ENCODE measurements at places on chromosomes 4 and X. TPM values are rescaled to one million over a fixed set of nuclear protein-coding genes. Genes with fewer than 3 reads are reported as not detected.

The ZNF711 gene
- total RNA-seq, result 15.8 TPM

- DNase-seq, result no peak
These were observed 101.8 kb upstream of the TLR3 start for GRCh38 chr4:185966997-185967775.

The ZNF732 gene
- not detected for total RNA-seq

DNA sequence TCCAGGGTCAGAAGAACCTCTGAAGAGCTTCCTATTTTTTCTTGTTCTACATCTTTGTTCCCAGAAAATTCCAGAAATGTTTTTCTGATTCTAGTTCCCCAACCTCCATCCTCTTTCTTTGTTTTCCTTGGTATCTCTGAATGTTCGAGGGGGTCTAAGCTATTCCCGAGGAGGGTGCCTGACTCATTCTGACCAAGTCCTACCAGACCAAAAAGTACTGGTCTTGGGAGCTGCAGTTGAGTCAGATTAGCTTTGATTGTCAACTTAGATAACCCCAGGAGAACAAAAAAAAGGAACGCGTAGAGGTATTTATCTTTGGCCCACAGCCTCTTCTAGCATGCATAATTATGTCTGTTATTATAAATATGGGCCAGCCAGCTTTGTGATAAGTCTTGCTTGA lies 12.1 kb upstream of the TENM3 start:
- DNase-seq, result no peak

GRCh38 chr4:121462660-121463261 lies 81.9 kb upstream of the QRFPR start:
- peak; percentile 45 for DNase-seq

DNA sequence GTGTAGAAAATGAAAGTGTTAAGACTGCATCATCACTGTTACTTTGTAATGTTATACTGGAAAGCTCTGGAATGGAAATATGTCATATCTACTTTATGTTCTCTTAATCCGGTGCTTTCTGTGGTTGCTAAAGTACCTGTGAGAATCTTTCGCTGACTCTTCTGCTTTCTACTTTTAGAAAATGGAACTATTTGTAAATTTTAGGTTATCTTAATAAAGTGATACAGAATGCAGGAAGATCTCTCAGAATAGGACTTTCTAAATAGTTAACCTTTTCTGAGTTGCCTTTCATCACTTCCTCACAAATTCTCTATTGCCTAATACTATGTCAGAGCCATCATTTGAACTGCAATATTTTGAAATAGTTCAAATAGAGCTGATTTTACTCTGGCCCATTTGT lies 69.3 kb downstream of the BMP2K start:
- DNase-seq, result no peak

DNA sequence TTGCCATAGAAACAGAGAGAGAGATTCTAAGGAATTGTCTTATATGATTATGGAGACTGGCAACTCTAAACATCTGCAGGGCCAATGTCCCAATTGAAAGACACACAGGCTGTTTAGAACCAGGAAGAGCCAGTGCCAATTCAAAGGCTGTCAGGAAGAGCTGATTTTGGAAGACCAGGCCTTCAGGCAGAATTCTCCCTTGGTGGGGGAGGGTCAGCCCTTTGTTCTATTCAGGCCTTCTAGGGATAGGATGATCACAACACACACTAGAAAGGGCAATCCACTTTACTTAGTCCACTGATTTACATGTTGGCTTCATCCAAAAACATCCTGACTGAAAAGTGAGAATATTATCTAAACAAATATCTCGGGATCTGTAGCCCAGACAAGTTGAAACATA lies 15.2 kb downstream of the C4orf46 start:
- no peak for DNase-seq

The TLR10 gene
- total RNA-seq, result not detected

The UGT2B15 gene
- total RNA-seq, result not detected

GRCh38 chrX:34749896-34750295 lies 92.8 kb upstream of the TMEM47 start:
- no peak for DNase-seq

DNA sequence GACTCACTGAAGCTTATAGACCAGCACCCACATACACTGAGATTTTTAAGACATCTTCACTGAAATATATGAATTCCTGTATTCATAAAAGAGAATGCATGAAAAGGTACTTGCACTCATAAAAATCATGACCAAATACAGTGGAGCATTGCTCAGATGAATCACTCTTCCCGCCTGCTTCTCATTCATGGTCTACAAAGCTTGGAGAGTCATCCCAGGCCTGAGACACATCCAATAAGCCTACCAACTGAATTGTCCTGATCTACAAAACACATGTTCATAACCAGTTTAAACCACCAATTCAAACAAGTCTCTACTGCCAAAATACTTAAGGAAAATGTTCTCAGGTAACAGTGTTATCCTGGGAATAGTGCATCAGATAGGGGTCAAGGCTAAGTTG lies 38.1 kb downstream of the PROM1 start:
- no peak for DNase-seq

- DNase-seq, result no peak
These were observed 243.1 kb downstream of the ANK2 start for GRCh38 chr4:113292371-113293042.

The TKTL2 gene
- total RNA-seq, result not detected

GRCh38 chrX:133754657-133755056 lies 230.7 kb downstream of the GPC3 start:
- DNase-seq, result no peak

- DNase-seq, result no peak
These were observed 187.7 kb downstream of the RAP1GDS1 start for GRCh38 chr4:98448908-98449307.

DNA sequence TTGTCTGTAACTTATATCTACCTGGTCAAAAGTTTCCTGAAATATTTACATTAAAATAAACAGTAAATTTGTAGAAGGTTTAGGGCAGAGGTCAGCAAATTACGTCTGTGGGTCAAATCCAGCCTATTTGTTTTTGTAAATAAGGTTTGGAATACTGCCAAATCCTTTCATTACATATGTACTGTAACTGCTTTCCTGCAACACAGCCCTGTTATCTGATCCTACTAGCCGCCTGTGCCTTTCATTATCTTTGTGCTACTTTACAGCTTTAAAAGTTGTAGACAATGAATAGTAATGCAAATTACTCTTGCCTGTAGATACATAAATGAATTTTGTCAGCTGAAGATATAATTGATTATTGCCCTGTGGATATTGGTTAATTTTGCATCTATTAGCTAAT lies 369.6 kb upstream of the SLC7A11 start:
- no peak for DNase-seq

The TCEAL2 gene
- total RNA-seq, result not detected

DNA sequence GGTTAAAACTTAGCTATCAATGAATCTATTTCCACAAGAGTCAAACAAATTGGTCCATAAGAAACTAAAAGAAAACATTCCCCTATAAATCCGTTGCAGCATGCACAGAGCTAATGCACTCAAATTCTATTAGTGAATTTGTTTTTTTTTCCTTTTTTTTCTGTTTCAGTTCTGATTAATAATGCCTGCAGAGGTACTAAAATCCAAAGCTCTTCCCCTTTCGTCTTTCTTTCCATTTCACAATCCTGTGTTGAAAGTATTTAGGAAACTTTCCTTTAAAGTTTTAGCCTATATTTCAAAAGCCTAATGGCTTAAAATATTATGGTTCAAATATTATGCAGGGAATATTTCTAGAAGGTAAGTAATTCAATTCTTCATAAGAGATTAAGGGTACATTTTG lies 45.9 kb upstream of the VEGFD start:
- no peak for DNase-seq

DNA sequence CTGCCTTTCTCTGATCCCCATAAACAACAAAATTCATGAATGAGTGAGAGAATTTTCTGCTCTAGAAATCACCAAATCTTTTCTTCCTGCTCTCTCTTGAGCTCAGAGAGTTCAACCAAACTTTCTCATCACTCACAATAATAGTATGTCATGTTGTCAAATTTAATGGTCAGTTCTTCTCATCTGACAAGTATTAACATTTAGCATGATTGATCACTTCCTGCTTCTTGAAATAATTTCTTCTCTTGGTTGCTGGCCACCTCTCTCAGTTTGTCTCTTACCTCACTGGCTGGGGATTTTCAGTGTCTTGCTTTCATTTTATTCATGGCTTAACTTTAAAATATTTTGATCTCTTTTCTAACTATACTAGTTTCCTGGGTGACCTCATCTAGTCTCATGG lies 25.5 kb upstream of the FGF5 start:
- no peak for DNase-seq

GRCh38 chrX:38805432-38806389 lies 4.5 kb downstream of the MID1IP1 start:
- peak; percentile 78 for DNase-seq

The HERC3 gene
- total RNA-seq, result 1.5 TPM

The FAM120C gene
- total RNA-seq, result 11.2 TPM

- no peak for DNase-seq
These were observed 42.3 kb downstream of the RASL11B start for GRCh38 chr4:52904421-52904820.

The SORBS2 gene
- 23.8 TPM for total RNA-seq

GRCh38 chr4:25702848-25703247 lies 47.2 kb downstream of the SLC34A2 start:
- DNase-seq, result no peak

The PNMA6A gene
- 2.9 TPM for total RNA-seq

- DNase-seq, result no peak
These were observed 903.6 kb downstream of the STPG2 start for GRCh38 chr4:97239667-97239997.

- DNase-seq, result peak; percentile 86
These were observed 55.9 kb upstream of the USP9X start for GRCh38 chrX:41029332-41029731.

GRCh38 chr4:25029479-25030276 lies 1.1 kb downstream of the LGI2 start:
- no peak for DNase-seq

- DNase-seq, result no peak
These were observed 1.2 kb upstream of the CD40LG start for GRCh38 chrX:136646602-136647239.

The FGFBP1 gene
- total RNA-seq, result not detected

DNA sequence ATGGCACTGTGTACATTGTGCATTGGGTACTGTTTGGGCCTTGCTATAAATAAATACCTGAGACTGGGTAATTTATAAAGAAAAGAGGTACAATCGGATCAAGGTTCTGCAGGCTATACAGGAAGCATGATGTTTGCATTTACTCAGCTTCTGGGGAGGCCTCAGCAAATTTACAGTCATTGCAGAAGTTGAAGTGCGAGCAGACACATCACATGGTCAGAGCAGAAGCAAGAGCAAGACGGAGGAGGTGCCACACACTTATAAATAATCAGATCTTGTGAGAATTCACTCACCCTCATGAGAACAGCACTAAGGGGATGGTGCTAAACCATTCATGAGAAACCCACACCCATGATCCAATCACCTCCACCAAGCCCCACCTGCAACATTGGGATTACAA lies 505.0 kb downstream of the ARAP2 start:
- DNase-seq, result no peak

GRCh38 chr4:89177807-89178206 lies 66.5 kb downstream of the TIGD2 start:
- no peak for DNase-seq

The MXRA5 gene
- not detected for total RNA-seq

GRCh38 chr4:175351473-175351872 lies 433.3 kb downstream of the ADAM29 start:
- no peak for DNase-seq

The CASP3 gene
- total RNA-seq, result 63.6 TPM

DNA sequence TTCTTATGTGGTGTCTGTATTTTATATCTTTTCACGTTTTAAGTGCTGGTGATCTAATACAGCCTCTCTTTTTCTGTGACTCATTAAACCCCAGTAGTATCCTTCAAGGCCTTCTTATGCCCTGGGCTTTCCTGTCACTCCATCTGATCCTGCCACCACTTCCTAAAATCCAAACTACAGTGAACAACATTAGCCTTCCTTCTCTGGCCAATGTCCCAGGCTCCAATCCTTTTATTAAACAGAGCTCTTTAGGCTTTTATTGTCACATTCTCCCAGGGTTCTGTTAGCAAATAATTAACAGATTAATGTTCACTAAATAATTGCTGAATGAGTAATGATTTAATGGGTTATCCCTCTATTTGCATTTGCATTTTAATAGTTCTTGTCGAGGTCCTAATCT lies 47.9 kb upstream of the ITM2A start:
- no peak for DNase-seq

DNA sequence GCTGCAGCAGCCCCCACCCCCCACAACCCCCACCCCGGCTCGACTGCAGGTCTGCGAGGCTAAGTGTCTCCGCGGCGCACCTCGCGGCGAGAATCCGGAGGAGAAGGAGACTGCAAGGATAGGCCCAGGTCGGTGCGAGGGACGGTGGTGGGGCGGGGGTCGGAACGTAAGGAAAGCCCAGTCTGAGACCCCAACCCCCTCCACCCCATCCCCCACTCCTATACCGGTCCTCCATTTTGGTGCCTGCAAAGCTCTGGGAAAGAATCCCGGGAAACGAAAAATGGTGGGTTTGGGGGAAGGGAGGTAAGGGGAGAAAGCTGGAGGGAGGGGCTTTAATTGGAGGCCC lies 614 bp downstream of the BEX3 start:
- no peak for DNase-seq

DNA sequence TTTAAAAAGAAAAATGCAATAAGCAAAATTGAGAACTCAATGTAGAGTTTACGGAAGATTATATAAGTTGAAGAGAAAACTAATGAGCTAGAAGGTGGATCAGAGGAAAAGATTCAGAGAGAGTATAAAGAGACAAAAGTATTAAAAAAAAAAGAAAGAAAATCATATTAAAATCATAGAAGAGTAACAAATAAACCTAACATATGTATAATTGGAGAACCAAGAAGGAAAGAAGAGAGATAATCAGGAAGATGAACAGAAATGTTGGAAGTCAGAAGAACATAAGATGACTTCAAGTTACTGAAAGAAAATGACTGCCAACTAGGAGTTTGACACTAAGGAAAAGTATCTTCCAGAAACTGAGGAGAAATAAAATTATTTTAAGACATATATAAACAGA lies 34.3 kb upstream of the ANTXR2 start:
- DNase-seq, result no peak

DNA sequence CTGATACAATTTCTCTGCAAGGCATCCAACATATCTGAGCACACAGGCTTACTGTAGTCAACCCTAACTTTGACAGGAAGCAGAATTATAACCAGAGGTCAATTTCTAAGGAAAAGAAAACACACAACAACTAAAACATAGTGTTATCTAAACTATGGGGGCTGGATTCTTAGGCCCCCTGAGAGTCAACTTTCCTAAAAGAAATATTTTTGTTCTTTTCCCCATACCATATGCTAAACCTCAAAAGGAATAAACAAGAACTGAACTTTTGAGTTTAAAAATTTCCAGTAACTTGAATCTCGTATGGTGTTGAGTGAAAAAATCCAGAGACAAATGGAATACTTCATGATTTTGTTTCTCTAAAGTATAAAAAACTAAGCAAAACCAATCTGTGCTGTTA lies 42.9 kb downstream of the ATXN3L start:
- DNase-seq, result no peak

The CXorf65 gene
- total RNA-seq, result not detected

The CXCL11 gene
- not detected for total RNA-seq

The CACNA1F gene
- 0.05 TPM for total RNA-seq
